GM23248 (cell line): ENCODE measurements at places on chromosomes 16 and 17.

DNA sequence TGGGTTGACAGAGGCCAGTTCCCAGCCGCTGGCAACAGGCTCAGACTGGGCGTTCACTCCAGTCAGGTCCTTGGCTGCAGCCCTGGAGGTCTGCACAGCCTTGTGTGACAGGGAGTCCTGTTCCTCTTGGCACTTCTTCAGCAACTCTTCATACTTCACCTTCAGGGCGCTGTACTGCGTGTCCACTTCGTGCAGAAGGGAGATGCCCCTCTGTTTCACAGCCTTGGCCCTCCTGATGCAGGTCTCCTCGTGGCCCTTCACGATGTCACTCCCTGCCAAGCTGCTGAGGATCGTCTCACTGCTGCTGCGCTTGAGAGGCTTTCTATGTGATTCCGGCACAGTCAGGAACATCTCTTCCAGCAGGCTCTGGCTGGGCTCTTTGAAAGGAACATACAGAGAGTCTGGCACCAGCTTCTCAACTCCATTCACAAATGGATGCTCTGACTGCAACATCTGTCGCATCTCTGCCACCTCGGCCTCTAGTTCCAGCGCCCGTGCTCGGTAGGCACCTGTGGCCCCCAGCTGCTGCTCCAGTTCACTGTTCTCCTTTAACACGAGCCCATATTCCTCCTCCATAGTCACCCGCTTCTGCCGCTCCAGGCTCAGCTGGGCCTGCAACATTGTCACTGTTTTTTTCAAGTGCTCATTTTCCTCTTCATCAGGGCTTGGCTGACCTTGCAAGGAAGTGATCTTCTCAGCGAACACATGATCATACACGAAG is 27.2 kb downstream of the CDR2 start:
- DNase-seq: no peak

GRCh38 chr17:38418693-38419507 is 9.4 kb upstream of the ARHGAP23 start:
- DNase-seq: peak; percentile 42

- DNase-seq: no peak
These were observed 16.5 kb upstream of the SNN start for GRCh38 chr16:11651796-11652195.

DNA sequence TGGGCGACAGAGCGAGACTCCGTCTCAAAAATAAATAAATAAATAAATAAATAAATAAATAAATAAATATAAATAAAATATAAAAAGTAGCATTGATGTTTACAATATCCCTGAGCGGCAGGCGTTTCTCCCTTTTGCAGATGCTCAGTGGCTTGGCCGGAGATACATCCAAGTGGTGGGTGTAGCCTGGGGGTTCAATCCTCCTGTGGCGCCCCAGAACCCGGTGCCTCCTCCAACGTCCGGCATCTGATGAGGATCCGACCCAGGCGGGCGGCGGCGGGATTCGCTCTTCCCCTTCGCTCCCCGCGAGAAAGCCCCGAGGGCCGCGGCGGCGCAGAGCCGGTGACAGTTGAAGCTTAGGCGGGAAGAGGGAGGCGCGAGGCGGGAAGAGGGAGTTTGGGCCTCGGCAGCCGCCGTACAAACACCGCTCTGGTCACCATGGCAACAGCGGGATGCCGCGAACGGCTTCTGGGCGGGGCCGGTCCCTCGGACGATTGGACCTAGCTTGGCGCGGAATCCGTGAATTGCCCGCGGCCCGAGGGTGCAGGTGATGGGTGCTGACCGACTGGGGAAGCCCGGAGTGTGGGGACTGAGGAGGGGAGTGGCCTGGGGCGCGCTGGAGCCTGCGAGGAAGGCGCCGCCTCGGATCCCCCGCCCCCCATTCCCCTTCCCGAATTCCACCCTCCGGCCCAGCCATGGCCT is 12.7 kb upstream of the ALDOA start:
- peak; percentile 98 for DNase-seq

DNA sequence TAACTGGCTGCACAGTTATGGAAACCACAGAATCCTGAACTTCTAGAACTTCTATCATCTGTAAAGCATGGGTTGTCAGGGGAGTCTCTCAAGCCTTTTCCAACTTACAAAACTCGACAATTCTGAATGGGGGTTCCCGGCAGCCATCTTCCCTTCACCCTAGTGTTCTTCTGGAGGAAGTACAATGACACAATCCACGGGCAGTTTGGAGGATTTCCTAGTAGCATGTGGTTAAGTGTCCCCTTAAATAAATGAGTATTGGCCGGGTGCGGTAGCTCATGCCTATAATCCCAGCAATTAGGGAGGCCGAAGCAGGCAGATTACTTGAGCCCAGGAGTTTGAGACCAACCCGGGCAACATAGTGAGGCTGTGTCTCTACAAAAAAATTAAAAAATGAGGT is 2.1 kb downstream of the SLC16A6 start:
- no peak for DNase-seq

- DNase-seq: no peak
These were observed 2.7 kb upstream of the SLC6A2 start for GRCh38 chr16:55653106-55653505.

GRCh38 chr17:48357779-48358602 is 72.0 kb downstream of the SKAP1 start:
- no peak for DNase-seq
